ENCODE measurements at places on chromosomes 4 and X.
A peak's percentile ranks its signal among the peaks of the same experiment; 100 is the strongest.

GRCh38 chrX:123859409-123859845 lies 426 bp upstream of the XIAP start:
- DNase-seq: no peak

- DNase-seq: no peak
Observed at GRCh38 chrX:43717161-43717560, 61.1 kb downstream of the MAOA start.

DNA sequence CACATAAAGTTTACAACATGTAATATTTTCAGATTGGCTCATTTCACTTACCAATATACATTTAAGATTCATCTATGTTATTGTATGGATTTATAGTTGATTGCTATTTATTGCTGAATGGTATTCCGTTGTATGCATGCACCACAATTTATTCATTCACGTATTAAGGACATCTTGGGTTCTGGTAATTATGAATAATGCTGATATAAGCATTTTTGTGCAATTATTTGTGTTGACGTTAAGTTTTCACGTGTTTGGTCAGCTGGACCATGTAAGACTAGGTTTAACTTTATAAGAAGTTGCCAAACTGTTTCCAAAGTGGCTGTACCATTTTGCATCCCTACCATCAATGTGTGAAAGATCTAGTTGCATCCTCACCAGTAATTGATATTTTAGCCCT lies 35.1 kb downstream of the MAGEB10 start:
- no peak for DNase-seq

DNA sequence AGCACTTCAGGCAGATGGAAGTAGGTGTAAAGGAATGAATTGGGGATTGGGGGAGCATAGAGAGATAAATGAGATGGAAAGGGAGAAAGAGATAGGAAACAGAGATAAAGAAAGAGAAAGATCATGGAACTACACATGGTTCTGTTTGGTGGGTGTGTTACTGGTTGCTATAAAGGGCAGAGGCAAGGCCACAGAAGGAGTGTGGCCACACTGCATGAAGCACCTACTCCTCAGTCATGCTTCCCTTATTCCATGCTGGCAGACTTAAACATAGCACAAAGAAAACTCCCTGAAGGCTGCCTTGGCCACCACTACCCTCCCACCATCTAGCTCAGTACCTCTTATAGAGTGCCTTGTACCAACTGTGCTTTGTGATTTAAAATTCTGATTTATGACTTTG lies 56.9 kb downstream of the OPHN1 start:
- no peak for DNase-seq

DNA sequence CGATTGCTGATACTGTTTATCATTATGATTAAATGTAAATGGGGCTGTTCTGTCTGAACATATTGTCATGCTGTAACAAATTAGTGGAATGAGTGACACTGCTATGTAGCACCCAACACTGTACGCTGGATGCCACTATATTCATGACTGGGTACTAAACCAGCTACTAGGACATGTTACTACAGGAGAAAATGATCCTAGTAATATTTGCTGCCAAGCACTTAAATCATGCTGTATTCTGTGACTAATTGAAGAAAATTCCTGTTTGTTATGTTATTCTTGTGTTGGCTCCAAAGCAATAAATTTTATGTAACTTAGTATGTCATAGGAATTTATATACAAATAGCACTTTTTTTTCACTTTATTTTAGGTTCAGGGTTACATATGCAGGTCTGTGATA lies 804.2 kb downstream of the CENPC start:
- DNase-seq: no peak

- DNase-seq: no peak
Observed at GRCh38 chrX:623599-624315, 6.8 kb upstream of the SHOX start.

DNA sequence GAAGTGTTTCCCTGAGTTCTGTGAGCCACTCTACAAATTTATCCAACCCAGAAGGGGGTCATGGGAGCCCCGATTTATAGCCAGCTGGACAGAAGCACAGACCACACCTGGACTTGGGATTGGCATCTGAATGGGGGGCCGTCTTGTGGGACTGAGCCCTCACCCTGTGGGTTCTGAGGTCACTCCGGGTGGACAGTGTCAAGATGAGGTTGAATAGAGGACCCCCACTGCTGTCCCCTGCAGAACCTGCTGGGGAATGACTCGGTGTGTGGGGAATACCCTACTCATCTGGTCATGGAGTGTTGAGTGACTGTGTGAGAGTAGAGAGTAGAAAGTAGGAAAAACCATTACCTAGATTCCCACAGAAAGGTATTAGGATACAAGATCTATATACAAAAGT lies 67.5 kb downstream of the ZFYVE28 start:
- DNase-seq: no peak

GRCh38 chr4:77500801-77501200 lies 104.8 kb upstream of the CXCL13 start:
- DNase-seq: no peak

- DNase-seq: no peak
Observed at GRCh38 chr4:4776934-4777333, 82.5 kb upstream of the MSX1 start.

GRCh38 chr4:113094802-113095201 lies 45.3 kb downstream of the ANK2 start:
- no peak for DNase-seq

GRCh38 chr4:151004222-151004621 lies 10.9 kb downstream of the LRBA start:
- DNase-seq: no peak

DNA sequence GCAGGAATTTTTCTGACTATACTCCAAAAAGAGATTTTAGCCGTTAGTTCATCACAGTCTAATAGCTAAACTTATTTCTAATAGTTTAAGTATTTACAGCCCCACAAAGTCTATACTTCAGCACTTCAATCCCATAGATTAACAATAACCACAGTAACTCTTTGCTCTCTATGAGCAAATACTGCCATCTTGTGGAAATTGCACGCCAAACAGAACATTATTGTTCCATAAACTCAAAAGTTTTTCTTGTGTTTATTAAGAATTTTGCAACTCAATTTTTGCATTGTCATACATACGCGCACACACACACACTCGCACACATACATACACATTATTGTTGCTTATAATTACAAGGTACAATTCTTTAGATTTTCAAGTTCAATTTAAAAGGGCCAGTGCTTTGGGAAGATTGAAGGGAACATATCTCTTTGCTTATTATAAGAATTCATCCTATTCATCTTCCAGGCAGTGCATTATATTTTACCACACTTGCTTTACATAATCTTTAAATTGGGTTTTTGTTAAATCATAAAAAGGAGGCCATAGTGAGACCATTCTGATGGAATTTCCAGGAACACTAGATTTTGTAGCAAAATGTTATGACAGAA lies 63.8 kb upstream of the ATOH1 start:
- DNase-seq: peak; percentile 9

GRCh38 chr4:121989715-121990114 lies 37.9 kb upstream of the TRPC3 start:
- no peak for DNase-seq

DNA sequence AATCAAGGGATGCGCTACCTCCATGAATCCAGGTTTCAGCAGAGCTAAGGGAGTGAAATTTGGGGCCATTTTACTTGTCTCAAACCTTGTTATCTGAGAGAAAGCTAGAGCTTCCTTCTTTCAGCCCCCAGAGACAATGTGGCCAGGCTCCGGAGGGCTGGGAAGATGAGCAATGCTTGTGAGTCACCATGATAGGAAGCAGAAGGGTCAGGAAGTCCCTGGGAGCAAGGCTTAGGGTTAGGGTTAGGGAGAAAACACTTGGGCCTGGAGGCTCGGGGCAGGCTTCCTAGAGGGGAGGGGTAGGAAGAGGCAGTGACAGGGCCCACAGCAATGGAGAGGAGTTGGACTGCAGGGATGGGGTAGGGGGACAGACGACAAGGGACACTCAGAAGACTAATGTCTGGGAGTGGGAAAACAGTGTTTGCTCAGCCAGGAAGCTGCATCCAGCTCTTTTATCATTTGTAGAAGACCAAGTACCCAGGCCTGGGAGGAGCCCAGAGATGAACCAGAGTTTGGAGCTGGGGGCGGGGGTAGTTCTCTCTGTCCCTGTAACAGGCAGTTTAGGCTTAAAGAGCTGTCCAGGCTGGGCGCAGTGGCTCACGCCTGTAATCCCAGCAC lies 16.4 kb upstream of the PORCN start:
- no peak for DNase-seq

DNA sequence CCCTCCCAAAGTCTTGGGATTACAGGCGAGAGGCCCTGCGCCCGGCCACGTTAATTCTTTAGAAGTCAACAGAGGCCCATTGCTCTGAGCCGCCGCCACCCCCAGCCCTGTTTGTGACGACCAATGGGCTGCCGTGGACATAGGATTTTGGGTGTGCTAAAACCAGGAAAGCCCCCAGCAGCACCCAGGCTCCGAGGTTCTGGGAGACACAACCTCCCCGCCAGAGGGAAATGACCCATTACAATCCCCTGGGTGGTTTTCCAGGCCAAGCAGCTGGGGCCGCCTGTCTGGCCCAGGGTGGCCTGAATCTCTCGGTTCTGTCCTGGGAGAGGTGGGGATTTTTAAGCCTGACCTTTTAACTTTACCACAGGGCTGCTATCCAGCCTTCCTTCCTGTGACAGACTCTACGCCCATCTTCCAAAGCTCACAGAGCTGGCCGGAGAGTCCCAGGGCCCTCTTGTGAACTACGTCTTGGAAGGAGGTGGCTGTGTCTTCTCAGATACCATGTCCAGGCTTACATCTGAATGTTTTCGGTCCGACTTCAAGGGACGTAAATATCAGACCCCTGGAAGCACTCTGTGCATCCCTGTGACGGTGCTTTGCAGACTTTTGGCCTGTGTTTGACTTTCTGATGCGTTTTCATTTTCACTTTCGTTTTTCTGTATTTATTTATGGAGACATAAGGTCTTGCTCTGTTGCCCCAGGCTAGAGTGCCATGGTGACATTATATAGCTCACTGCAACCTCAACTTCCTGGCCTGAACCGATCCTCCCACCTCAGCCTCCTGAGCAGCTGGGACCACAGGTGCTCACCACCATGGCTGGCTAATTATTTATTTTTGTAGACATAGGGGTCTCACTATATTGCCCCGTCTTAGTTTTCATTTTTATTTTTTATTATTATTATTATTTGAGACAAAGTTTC lies 36.0 kb downstream of the P2RY8 start:
- DNase-seq: peak; percentile 58

GRCh38 chr4:69060651-69061308 lies 35.5 kb upstream of the UGT2B7 start:
- DNase-seq: no peak

- peak; percentile 30 for DNase-seq
Observed at GRCh38 chrX:119870626-119871131, 854 bp downstream of the RNF113A start.

DNA sequence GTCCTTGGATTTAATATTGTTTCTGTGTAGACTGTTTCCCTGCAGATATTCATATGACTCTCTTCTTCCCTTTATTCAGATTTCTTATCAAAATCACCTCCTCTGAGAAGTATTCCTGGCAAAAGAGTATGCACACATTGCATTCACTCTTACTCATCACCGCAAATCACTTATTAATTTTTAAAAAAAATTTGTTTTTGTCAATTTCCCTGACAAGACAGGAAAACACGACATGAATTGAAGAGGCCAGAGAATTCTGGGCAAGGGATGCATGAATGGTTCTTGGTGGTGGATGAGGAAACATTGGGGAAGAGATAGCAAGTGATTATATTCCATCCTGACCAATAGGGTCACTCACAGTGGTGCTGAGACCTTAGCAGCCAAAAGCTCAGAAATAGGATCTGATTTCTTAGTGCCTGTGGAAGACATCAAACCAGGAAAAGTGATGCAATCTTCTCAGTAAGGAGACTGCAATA lies 522.5 kb upstream of the AGA start:
- DNase-seq: no peak

DNA sequence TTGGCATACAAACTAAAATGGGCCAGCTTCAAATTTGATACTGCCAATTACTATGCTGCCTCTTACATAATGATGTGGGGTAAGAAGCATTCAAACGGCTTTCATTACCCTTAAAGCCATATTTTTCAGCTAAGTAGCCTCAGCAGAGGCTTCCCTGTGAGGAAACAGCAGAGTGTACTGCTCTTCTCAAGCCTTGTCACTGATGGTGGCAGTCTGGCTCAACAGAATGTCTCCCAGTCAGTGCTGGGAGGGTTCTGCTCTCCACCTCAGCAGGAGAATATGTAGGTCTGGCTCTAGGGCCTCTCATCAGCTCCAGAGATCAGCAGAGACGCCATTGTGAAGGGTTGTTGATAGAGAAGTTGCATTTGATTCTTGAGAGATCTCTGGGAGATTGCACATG lies 44.6 kb upstream of the MBNL3 start:
- DNase-seq: no peak

DNA sequence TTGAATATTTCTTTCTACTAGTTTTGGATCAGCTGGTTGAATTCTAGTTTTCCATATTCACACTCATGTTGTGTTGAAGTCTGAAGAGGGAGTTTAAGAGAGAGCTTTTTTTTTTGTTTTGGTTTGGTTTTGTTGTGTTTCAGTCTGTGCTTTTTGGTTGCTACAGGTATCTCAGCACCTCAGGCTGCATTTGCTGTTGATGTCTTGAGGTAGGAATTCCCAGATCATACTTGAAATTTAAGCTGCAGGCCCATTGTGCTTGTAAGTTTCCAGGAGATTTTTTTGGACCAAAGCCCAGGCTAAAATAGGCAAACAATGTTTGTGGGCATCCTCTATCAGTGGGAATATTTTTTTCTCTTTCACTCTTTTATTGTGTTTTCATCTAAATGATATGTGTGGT lies 190.2 kb upstream of the AGA start:
- no peak for DNase-seq

DNA sequence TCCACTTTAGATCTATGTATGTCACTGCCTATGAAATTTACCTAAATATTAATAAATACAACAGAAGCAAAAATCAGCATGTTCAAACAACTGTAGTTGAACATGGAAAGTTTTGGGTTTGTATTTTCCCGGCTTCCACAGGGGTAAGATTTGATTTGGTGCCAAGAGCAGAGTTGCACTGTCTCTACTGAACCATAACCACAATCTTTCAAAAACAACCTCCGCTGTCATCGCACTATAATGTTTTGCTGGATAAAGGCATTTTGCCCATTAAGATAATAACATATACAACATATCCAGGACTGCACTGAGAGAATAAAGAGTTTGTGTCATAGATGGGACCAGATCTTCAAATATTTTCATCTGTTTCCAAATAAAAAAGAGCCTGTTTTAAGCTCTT lies 94.9 kb downstream of the TENM3 start:
- no peak for DNase-seq

- no peak for DNase-seq
Observed at GRCh38 chrX:24732766-24733500, 39.2 kb downstream of the POLA1 start.

DNA sequence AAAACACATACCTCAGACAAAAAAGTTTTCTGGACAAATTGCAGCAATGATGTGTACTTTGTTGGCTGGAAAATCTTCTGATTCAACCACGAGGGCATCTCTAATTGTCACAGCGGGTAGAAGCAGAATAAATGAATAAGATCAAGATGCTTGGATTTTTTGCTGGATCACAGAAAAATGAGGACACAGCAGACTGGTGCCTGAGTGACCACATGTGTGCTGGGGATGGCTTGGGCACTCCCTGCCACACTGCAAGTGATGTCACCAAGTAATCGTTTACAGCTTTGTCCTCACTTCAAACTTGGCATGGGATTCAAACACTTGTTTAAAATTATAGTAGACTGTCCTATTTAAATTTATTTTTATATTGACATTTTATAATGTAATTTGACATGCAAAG lies 557.0 kb downstream of the SPRY1 start:
- no peak for DNase-seq

Measured in CD4-positive, alpha-beta T cell treated with Interleukin-12 subunit alpha and Interleukin-12 subunit beta, for 1 hour (primary cell).